ENCODE measurements at places on chromosomes 13 and 19.

- no peak for DNase-seq
These were observed 531.7 kb upstream of the ARGLU1 start for GRCh38 chr13:107099661-107100060.

GRCh38 chr19:31233295-31233800 is 115.9 kb downstream of the TSHZ3 start:
- no peak for DNase-seq

DNA sequence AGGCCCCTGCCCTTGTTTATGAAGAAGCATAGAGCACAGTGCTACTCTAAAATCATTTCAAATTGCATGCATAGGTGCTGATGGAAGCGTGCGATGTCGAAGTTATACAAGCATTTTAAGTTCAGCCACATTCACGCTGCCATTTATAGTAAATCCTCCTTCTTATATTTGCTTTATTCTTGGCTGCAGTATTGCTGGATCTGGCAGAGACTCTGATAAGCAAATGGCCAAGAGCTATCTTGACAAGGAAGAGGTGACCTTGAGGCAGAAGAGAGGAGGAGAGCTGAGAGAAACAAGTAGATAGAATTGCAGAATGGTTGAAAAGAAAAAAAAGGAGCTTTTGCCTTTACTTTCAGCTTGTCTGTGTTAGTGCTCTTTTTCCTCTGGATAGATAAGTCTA is 18.9 kb upstream of the MYO16 start:
- no peak for DNase-seq

- no peak for DNase-seq
These were observed 158.1 kb downstream of the EFNB2 start for GRCh38 chr13:106377341-106377740.

DNA sequence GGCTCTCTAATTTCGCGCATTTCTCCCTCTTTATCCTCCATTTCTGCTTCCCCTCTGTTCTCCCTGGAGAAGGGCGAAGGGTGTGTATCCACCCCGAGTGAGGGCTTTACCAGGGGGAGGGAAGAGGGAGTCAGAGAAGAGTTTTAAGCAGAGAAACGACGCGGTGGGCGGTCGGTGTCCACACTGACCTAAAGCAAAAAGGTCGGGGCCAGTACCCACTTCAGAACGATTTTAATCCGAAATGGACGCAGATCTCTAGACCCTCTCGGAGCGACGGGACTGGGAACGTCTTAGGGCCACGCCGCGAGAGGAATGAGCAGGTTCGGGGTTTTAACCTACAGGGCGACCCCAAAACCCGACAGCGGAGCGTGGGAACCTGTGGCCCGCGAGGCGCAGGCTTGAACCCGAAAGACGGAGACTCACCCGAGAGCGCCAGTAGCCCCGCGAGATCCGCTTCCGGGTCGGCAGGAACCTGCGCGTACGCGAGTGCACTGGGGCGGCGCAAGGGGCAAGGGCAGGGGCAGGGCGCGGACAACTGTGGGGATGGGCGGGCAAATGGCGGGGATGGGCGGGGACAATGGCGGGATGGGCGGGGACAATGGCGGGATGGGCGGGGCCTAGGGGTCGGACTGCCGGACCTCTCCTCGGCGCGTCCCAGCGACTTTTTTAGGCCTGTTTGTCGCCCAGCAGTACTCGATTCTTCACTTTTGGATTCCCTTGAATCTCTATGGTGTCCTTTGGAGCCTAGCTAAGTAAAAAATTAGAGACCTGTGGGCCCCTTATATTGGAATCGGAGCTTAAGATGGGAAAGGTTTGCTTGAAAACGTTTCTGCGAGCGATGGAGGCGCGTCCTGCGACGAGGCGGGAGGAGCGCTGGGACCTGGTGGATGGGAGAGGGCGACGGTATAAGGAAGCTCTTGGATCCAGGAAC is at the start of gene ZNF677:
Gene ZNF677 (minus strand): TSS at position 463 of the 931 bp plus-strand sequence. CDS start 3,323 bp downstream, outside the sequence.
- peak; percentile 66 for DNase-seq

- no peak for DNase-seq
These were observed 5.0 kb upstream of the BSG start for GRCh38 chr19:567296-567900.

DNA sequence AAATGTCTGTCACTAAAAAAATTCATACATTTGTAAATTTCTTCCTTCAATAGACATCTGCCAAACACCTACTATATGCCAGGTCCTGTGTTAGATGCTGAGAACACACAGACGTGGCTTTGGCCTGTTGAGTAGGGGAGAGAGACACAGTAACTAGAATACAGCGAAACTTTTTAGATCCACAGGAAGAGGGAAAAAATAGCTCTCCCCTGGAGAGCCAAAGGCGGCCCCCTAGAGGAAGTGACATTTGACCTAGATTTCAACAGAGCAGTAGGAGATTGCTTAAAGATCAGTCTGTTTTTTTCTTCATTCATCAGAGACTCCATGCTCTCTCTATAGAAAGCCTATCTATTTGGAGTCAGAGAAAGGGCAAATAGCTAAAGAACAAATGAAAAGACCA is 11.3 kb downstream of the LCP1 start:
- no peak for DNase-seq

- no peak for DNase-seq
These were observed 1.4 kb upstream of the FDX2 start for GRCh38 chr19:10317045-10317856.

DNA sequence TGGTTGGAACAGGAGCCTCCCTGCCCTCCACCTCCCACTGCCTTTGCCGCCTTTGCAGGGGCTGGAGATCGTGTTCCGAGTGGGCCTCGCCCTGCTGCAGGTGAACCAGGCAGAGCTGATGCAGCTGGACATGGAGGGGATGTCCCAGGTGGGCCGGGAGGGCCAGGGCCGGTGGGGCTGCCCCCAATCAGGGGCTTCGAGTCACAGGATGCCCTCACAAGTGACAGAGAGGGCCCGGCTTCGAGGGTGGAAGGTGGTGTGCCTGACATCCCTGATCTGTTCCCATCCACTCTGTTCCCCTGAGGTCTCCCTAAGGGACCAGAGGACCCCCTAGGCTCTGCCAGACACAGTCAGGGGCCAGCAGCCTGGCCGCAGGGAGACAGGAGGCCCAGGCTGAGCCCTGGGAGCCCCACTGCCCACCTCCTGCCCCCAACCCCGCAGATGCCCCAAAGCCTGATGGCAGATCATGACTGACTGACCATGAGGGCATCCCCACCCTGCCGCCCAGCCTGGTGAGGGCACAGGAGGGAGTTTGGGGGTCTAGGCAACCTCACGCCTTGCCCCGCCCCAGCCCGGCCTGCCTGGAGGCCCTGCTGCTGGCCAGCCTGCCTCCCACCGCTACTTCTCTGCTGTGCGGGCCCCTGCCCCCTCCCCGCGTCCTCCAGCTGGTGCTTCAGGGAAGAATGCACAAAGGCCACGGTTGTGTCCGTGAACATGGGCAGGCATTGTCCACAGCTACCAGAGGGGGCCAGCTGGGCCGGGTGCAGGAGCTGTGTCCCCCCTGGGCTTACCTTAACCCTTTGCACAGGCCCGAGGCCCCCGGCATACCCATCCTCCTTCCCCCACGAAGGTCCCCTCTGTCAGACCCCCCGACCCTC is 21.8 kb downstream of the EVI5L start:
- DNase-seq = no peak

GRCh38 chr19:16076958-16077611 is 790 bp downstream of the TPM4 start:
- no peak for DNase-seq

- DNase-seq = no peak
These were observed 16.1 kb upstream of the GALP start for GRCh38 chr19:56159622-56160271.

DNA sequence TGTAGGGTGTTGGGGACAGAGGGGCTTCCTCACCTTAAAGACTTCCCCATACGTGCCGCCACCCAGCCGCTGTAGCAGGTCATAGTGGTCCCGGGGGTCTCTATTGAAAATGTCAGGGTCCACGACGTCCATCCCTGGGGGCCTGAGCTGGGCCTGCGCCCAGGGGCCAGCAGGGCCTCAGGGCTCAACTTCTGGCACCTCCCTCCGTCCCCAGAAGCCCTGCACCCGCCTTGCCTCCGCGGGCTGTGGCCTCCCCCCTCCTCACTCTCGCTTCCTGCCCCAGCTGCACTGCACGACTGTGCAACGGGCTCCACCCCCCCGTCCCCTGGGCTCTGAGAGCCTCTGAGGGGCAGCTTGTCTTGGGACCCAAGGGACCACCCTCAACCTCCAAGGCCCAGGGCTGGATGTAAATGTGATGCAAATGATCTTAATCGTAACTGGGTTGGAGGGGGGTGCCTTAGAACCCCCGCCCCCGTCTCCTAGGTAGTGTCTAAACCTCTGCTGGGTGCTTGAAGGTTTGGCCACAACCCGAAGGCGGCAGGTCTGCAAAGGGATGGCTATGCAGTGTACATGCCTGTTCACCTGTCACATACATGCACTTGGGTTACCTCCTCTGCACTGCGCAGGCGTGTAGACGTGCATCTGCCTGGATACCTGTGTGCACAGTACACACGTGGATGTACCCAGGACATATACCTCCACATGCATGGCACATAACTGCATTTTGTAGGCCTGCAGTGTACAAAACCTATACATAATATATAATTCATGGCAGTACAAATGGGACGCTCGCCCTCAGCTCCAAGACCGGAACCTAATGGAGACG is at the start of gene MAP4K1:
Gene MAP4K1 (minus strand): TSS at position 190 of the 826 bp plus-strand sequence. CDS start 58 bp downstream, at position 132.
- DNase-seq = no peak

- no peak for DNase-seq
These were observed 4.2 kb downstream of the SLC7A9 start for GRCh38 chr19:32865326-32865725.

DNA sequence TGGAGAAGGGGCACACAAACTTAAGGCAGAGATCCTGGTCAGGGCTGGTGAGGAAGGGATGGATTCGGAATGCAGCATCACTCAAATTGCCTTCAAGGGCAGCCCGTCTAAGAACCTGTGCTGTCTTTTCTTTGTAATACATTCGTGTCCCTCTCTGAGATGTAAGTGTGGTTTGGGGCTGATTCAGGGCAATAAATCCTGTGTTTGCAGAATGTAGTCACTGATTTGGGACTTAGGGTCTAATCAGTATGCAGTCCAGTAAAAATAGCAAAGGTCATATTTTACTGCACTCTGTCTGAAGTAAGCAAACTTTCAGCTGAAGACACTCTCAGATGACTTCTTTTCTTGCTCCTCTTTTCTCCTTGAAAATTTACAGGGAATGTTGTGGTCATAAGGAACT is 93.8 kb upstream of the C1QTNF9B start:
- no peak for DNase-seq

- no peak for DNase-seq
These were observed 48.7 kb downstream of the KLF5 start for GRCh38 chr13:73107481-73107880.

DNA sequence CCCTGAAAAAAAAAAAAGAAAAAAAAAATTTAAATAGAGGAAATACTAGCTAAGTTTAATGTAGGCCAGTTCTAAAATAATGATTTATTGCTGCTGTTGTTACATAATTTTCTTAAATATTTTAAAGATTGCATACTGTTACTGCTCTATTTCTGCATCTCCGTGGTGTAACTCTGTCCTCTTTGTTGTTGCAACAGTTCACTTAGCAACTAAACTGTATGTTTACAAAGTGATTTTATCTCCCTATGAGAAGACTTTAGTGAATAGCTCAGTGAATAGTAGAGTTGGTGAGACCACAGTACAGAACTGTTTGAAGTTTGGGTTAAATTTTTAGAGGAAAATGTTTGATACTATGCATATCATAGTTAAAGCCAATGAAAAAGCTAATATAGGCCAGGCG is 19.4 kb downstream of the BRCA2 start:
- DNase-seq = no peak

DNA sequence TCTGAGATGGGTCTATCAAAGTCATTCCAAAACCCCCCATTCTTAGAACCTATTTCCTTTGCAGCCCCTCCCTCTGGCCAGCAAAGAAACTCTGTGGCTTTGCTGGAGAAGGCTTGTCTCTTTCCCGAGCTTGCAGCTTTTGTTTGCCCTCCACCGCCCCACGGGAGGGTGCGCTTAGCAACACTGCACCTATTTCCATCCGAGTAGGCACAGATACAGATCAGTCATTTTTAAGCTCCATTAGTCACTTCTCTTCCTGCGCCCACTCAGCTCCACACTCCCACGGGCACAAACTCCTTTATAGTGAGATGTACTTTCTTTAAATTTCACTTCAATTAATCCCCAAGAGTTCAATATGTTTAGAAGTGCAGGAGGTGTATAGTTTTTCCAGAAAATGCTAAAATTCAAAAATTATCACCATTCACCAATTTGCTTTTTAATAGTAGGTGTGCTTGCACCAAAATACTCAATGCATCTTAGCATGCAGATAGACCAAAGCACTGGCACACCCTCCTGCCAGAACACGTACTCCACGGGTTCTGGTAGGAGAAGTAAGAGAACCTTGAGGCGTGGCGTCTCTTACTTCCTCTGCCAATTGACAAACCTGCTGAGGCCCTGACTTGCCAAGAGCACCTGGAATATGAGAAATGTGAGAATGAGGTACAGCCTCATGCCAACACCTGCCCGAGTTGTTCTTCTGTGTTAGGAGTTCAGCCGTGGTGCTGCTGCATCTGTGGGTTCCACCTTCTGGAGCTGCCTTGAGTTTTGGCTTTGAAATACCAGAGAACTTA is 183.7 kb downstream of the TEX29 start:
- no peak for DNase-seq

- DNase-seq = no peak
These were observed 6.0 kb upstream of the HAS1 start for GRCh38 chr19:51729781-51730180.

- no peak for DNase-seq
These were observed 18.3 kb downstream of the PDCD5 start for GRCh38 chr19:32599258-32599657.

DNA sequence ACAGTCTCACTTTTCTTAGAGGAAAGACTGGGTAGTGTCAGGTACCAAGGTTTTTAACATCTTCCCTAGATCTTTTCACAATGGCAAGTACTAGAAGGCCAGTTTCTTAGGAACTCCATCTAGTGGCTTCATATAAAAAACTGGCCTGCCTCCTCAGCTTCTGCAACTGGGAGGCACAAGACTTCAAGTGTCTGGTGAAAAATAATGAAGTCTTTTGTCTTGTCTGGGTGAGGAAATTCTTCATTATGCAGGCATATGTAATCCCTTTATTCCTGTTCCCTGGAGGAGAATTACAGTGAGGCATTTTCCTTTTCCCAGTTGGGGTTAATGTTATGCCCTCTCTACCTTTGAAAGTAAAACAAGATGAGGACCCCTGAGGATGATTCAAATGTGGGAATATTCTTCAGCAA is 300.5 kb downstream of the NALCN start:
- DNase-seq = no peak

DNA sequence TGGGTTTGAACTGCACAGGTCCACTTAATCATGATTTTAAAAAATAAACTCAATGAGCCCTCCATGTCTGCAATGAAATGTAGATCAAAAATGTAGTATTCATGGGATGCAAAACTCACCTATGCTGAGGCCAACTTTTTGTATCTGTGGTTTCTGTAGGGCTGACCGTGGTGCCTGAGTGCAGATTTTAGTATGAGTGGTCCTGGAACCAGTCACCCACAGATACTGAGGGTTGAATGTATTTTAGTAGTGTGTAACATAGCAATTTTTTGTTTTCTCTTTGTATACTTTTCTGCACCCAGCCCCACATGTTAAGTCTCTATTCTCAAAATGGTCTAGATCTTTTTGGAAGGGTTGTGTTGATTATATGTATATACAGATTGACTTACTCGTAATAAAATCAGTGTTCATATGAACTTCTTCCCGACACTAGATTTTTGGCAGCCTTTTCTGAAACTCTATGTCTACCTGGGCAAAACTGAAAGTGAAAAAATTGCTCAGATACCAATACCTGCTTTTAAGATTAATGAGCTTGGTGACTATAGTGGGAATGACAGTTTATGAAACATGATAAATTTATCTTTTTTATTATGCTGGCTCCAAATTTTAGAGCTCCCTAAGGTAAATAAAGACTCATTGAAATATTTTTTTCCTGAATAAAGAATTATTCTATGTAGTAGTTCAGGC is 51.6 kb downstream of the DNAJC15 start:
- DNase-seq = no peak

Data from NCI-H774 (cell line).